ENCODE measurements at places on chromosomes 12 and 14.

DNA sequence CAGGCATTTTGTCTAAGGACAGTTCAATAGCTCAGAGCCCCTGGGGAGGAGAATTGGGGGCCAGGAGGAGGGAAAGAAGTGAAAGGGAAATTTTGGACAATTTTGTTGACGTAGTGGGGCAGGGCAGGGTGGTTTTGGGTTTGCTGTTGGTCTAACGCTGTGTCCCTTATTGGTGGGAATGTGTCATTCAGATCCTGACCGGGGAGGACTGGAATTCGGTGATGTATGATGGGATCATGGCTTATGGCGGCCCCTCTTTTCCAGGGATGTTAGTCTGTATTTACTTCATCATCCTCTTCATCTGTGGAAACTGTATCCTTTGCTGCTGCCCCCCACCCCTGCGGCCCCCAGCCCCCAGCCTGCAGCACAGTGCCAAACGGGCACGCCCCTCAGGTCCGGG, 212.1 kb upstream of the FKBP4 start:
- H3K4me3 ChIP-seq: no peak overlapping the region
- no peak overlapping the region for H3K27ac ChIP-seq
- peaks cover 57% of the 10 kb centered on the region for H3K27me3 ChIP-seq
- H3K36me3 ChIP-seq: no peaks in the 10 kb centered on the region
- no peak for DNase-seq

- no peaks in the 10 kb centered on the region for H3K27me3 ChIP-seq
- H3K27ac ChIP-seq: no peak overlapping the region
- H3K36me3 ChIP-seq: no peaks in the 10 kb centered on the region
- peaks cover 7% of the 10 kb centered on the region for H3K4me1 ChIP-seq
Measured at GRCh38 chr12:50662116-50662510, 101.8 kb upstream of the ATF1 start.

- no peaks in the 10 kb centered on the region for H3K27me3 ChIP-seq
- DNase-seq: no peak
- H3K4me3 ChIP-seq: no peak overlapping the region
- H3K4me1 ChIP-seq: peaks cover 4% of the 10 kb centered on the region
Measured at GRCh38 chr14:96844857-96845570, 47.8 kb downstream of the VRK1 start.

- no peaks in the 10 kb centered on the region for H3K4me1 ChIP-seq
- H3K27me3 ChIP-seq: no peaks in the 10 kb centered on the region
- no peak for DNase-seq
- no peak overlapping the region for H3K27ac ChIP-seq
Measured at GRCh38 chr14:71726580-71727021, 205.6 kb upstream of the RGS6 start.

Data from naive B cell (primary cell).